Activated CD4-positive, CD25-positive, alpha-beta regulatory T cell treated with anti-CD3 and anti-CD28 coated beads, Interleukin-2, amount 50 U/mL, for 72 hours (primary cell): ENCODE measurements at places on chromosomes 12 and 14.
A peak's percentile ranks its signal among the peaks of the same experiment; 100 is the strongest.

DNA sequence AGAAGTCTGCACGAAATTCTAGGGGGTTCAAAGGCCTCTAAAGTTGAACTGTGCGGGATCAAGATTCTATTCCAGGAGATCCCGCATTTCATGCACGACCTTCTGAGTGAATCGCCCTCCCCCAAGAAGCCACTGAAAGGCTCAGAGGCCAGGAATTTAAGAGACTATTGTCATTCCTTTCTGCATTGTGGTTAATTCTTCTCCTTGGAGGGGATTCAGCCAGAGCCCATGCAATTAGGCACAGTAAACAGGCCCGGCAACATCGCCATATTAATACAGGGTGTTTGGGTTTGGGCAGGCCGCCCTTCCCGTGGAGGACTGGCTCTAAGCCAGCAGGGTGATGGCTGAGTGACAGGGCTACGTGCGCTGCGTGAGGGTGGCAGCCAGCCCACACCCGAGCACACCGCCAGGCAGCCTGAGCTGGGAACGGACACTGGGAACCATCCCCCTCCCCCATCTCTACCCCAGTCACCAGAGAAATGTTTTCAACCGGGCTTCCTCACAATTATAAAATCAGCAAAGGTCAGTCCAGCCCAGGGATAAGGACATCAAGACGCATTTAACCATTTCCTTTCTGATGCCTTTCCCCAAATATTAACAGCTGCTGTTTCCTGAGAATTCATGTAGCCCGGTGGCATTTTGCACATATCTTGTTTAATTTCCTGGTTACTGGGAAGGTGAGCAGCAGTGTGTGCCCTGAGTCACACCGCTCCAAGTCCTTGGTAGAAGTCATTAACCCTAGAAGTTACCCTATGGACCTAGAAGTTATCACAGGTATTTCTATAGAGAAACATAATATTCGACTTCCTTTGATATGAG lies 12.5 kb downstream of the EGLN3 start:
- DNase-seq = no peak

GRCh38 chr14:68951035-68951797 lies 27.9 kb downstream of the ACTN1 start:
- no peak for DNase-seq

- no peak for DNase-seq
These were observed 286.6 kb upstream of the RGS6 start for GRCh38 chr14:71645656-71646055.

DNA sequence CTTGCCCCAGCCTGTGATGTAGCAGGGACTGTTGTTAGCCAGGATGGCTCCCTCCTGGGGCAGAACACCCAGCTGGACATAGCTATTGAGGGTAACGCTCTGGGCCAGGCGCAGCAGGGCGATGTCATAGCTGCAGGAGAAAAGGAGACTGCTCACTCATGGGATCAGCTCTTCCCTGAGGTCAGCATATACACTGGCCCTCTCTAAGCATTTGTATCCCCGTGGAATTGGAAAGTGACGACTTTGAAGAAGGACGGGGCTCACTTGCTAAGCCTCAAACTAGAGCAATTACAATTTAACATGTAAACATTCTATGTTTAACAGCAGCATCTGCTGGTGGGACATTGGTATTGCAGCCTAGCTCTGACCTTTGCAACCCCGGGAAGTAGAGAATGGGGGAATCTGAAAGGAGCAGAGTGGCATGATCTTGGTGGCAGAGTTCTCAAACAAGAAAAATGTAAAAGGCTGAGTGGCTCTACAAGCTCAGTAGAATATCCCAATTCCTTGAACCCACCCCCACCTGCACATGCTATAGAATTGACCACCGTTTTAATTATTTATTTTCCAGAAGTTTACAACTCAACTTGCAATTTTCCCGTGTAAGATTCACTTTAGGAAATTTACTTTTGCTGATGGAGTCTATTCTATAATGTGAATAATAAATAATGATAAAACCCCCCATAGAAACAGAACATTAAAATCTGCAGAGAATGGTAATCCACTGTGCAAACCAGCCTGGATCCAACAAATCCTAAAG lies 5.0 kb downstream of the CELA1 start:
- DNase-seq = peak; percentile 62

DNA sequence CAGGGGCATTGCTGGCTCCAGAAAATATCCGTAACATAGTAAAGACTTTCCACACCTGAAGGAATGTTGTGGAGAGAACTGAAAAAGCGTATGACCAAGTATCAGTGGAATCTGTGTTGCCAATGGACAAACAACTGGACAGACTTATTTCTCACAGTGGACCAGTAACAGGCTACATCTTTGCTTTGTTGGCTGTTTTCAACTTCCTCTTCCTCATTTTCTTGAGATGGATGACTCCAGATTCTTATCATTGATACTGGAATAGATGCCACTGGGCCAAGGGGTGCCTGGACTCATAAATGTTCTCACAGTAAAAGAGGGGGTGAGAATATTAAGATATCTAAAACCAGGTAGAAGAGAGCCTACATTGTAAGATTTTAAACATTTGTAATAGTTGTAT lies 6.4 kb downstream of the GAS2L3 start:
- DNase-seq = no peak

DNA sequence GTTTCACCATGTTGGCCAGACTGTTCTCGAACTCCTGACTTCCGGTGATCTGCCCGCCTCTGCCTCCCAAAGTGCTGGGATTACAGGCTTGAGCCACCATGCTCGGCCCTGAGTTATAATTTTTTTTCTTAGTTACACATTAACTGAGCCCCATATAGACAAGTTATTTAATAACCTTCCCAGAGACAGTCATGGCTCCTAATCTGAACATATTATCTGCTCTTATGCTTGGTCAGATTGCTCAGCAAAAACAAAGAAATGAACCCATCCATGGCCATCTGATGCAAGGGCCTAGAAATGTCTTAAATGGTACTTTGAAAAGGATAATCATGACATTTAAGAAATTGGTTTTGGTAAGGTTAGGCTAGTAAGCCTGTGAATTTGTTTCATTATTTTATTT lies 13.0 kb downstream of the SAMD15 start:
- no peak for DNase-seq
